ENCODE measurements at places on chromosomes 1 and 21.

DNA sequence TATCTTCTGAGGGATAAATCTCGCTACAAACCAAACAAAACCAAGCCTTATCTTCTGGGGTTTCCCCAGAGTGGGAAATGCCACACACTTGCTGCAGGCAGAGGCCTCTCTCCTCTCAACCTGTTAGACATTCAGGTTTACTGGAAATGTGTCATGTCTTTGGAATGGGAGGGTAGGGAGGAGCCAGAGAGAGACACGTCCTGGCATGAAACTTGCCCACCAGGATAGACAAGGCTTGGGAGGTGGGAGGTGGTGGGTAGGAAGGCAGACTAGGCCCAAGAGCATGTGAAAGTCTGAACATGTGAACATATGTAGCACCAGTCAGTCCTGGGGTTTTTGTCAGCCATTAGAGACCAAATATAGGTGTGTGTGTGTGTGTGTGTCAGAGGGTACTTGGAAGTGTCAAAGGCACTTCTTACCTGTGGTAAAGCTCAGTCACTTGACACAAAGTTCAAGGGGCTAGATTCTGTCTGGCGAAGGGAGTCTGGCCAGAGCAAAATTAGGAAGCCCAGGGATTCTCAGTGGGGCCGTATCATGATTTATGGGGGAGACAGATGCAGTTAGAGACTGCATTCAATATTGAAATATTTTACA, 32.4 kb upstream of the PIGC start:
- no peak for DNase-seq

DNA sequence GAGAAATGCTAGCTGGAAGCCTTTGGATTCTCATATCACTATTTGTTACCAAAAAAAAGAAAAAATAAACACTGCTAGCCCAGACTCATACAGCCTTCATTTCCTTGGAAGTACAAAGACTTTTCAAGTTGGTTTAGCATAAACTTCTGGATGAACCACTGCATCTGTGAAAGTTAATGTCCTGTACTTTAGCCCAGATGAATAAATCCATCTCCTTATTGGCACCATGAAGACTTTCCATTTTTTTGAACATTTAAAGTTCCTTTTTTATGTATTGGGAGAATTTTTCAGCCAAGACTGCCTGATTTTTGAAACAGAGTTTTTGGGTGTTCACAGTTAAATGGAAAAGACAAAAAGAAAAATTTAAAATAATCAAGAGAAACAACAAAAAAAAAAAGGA, 184.0 kb upstream of the C1orf87 start:
- no peak for DNase-seq

DNA sequence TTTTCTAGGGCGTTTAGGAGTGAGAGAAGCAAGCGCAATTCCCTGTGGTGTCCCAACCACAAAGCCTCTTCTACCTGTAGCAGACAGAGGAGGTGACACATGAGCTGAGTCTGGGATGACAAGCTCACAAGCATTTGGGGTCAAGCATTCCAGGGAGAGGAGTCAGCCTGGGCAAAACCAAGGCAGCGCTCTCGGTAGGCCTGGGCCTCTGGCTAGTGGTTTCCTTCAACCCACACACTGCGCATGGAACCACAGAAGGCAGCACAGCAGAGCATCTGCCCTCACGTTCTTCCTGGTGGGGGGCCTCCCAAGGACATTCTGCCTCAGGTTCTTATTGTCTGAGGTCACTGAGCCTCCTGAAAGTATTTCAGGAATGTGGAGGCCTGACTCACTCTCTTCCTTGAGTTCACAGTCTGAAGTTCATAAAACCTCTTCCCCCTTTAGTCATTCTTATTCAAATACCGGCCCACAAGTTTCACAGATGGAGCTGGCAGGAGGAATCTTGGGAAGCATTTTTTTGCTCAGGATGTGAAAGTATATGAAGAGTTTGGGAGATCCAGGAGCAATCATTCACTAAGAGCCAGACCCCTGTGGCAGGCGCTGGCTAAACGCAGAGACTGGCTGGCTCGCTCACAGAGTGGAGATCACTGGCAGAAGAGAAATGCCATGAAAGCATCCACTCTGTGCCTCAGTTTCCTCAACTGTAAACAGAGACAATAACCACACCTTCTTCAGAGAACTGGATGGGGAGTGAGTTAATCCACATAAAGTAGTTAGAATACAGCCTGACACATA, 26.8 kb downstream of the CCN1 start:
- no peak for DNase-seq

GRCh38 chr1:232621050-232621449, 8.9 kb downstream of the SIPA1L2 start:
- DNase-seq: no peak

GRCh38 chr1:111598544-111598943, 21.0 kb upstream of the RAP1A start:
- no peak for DNase-seq

- no peak for DNase-seq
Measured at GRCh38 chr1:1304331-1305299, 3.1 kb downstream of the ACAP3 start.
